ENCODE measurements at places on chromosomes 4 and X.

GRCh38 chrX:1433646-1434357 lies 18.9 kb downstream of the ASMTL start:
- no peak for DNase-seq

DNA sequence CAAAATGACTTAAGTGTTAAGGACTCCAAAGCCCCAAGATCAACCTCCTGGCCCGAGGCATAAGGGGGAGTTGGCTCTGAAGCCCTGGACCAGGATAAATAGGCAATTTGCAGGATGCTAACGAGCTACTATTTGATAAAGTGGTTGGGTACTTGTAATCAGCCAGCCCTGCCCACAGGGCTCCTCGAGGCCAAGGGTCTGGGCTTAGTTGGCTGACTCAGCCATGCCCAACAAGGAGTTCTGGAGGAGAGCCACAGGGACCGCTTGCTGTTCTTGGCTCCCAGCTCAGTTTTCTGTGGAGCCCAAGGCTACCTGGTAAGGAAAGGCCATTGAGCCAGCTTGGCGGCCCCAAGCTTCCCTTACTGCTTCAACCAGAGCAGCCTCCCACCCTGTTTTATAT lies 7.8 kb downstream of the HMGB3 start:
- no peak for DNase-seq

DNA sequence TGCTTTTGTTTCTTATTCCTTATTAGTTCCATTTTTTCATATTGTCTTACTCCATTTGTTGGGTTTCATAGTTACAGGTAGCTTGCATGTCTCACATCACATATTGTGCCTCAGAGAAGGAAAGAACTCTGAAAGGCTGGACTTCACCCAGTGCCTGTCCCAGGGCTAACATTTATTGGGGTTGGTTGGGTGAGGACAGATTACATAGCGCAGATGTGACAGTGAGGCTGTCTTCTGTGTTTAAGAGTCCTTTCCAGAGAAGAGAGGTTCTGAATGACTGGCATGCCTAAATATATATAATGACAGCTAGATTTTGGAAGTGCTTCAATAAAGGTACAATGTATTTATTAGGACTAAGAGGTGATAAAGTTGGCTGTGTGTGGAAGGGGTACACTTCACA lies 2.7 kb downstream of the ZNF330 start:
- DNase-seq = no peak

DNA sequence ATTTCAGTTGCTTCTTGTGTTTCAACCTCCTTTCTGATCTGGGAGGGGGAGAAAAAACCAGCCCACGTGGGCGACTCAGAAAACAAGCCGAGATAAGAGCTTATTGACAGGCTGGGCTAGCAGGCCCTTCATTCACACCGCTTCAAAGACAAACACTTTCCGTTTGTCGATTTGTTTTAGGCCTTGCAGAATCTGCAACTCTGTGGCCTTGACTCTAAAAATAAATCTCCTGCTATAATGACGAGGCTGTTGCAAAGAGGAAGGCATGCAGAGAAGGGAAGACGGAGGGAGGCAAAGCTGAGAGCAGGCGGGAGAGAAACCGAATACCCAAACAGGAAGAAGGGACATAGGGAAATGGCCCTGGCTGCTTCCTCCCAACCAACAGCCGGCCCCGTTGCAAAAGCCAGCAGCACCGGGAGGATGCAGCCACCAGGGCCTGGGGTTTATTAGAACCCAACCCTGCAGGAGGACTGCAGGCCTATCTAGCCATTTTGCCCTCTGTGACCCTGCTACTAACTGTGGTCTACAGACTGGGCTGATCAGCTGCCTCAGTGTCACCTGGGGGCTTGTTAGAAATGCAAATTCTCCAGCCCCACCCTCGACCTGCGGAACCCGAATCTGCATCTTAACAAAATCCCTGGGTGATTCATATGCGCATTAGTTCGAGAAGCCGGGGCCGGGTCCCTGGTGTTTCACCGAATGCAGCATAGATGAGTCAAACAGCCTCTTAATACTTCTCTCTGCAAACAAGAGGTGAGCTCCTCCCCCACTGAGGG lies 325.5 kb downstream of the BCOR start:
- no peak for DNase-seq

DNA sequence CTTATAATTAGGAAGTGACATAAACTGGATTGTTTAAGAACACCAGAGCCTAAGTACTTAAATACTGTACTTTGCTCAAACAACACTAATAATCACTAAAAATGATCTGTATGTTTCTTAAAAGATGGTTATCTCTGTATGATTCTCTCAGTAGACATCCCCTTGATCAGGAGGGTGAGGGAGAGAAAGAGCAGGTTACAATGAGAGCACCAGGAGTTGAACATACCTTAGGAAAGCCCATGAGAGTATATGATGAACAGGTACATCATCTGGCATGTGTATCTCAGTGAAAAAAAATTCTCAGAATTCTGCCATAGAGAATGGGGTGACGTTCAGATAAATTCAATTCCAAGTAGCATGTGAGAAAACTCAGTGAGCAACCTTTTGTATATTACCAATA lies 59.9 kb upstream of the IL2 start:
- no peak for DNase-seq

DNA sequence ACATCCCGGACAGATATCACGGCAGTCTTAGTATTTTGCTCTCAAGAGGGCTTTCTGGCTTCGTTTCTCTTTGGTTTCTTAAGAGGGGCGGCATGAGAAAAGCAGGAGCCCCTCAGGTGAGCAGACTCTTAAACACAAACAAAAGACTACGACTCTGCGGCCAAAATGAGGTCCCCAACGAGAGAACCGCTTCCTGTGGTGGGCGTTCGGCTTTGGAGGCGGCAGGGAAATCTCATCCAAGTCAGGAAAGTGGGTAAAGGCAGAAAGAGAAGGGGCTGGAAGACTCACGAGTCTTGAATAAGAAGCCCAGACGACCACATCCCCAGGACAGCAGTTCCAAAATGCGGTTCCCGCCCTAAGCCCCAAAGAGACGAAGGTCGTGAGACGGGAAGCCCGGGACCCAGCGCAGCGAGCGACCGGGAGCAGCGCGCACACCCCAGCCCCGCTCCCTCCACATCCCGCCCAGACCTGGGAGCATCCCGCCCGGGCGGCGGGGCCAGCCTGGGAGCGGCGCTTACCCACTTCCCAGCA lies 409 bp downstream of the UGDH start:
- DNase-seq = no peak

DNA sequence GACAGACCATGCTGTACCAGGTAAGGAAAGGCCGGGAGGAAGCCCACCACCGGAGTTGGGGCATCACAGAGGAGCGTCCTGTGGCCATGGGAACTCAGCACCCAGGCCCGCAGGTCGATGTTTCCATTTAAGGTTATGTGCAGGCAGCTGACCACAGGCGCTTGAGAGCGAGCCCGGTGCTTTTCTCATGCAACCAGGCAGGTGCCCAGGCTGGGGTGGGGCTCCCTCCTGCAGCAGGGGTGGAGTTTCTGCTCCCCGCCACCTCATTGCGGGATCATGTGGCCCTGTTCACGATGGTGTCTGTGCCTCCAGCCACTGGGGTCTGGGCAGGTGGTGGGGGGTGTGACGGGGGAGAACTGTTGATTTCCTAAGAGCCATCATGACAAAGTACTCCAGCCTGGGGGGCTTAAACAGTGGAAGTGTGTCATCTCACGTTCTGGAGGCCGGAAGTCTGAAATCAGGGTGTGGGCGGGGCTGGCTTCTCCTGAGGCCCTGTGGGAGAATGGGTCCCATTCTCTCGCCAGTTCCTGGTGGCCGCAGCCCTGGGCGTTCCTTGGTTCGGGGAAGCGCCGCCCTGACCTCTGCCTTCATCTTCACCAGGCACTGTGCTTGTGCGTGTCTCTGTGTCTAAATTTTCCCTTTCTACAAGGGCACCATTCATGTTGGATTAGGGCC lies 60.9 kb downstream of the CPZ start:
- DNase-seq = no peak

- no peak for DNase-seq
Observed at GRCh38 chrX:97867266-97867665, 983.6 kb downstream of the RPA4 start.

- DNase-seq = no peak
Observed at GRCh38 chr4:88747351-88747750, 49.7 kb upstream of the NAP1L5 start.

GRCh38 chr4:158823461-158823873 lies 54.6 kb downstream of the FNIP2 start:
- no peak for DNase-seq

GRCh38 chrX:18890724-18891547 lies 93.0 kb downstream of the PHKA2 start:
- no peak for DNase-seq

GRCh38 chrX:65609237-65609636 lies 58.2 kb upstream of the MSN start:
- no peak for DNase-seq

- DNase-seq = no peak
Observed at GRCh38 chr4:68466751-68467150, 19.5 kb downstream of the TMPRSS11E start.

DNA sequence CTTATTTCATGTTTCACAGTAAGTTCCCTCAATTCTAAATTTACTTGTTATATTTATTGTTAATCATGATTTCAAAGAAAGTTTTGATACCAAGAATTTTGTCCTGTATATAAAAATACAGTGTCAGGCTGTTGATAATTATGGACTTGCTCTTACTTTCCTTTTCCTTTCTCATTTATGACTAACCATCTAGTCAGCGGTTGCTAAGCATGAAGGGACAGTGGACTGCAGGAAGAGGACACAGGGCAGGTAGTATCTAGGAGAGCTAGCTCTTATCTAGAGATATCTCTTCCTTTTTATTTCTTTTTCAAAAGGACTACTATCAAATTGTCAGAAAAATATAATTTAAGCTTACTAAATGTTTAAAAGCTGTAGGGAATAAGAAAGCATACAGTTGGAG lies 1.6 kb downstream of the OPRPN start:
- no peak for DNase-seq

DNA sequence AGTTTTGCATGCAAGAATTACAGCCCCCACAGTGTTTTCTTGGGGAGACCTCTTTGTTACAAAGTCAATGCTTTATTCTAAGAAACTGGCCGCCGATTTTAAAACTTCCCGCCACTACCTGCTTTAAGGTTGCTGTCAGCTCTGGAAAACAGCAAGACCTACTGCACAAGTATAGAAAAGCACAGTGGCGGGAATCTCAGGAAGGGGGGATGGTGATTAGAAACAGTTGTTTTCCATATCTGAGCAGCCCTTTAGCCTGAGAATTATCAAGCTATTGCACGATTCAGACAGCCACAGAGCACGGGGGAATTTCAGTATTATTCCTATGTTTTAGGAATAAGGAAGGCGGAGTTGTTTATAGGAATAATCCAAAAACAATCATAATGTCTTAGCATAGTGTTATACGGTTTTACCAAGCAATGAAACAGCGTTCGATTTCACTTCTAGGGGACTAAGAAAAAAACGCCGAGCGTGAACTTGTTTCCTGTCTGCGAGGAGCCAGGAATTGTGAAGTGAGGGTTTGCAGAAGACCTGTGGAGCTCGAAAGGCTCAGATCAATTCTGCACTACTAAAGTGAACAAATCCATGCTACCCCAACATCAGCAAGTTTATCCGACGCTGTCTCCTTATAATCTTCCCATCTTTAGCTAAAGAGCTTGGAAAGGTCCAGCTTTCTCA lies 81.3 kb downstream of the HMGN5 start:
- no peak for DNase-seq

GRCh38 chrX:14591976-14592375 lies 62.6 kb downstream of the GLRA2 start:
- no peak for DNase-seq

- DNase-seq = no peak
Observed at GRCh38 chr4:49000806-49001205, 14.7 kb downstream of the CWH43 start.

All from NCI-H748 treated with DMSO at 0.1 percent for 48 hours (cell line).